ENCODE measurements at places on chromosomes 3 and 15.
A peak's percentile ranks its signal among the peaks of the same experiment; 100 is the strongest.

GRCh38 chr3:32498252-32498651, 4.4 kb downstream of the CMTM6 start:
- no peaks in the 10 kb centered on the region for H3K27me3 ChIP-seq
- peaks cover 52% of the 10 kb centered on the region for H3K4me1 ChIP-seq
- no peak overlapping the region for H3K27ac ChIP-seq
- H3K4me3 ChIP-seq, result no peak overlapping the region
- no peak for DNase-seq

- H3K27ac ChIP-seq, result peak overlapping the region; percentile 98
- H3K4me1 ChIP-seq, result peaks cover 43% of the 10 kb centered on the region
- H3K4me3 ChIP-seq, result peak overlapping the region; percentile 79
- no peaks in the 10 kb centered on the region for H3K27me3 ChIP-seq
- no peak for DNase-seq
Observed at GRCh38 chr3:41199866-41200668, 762 bp downstream of the CTNNB1 start.

GRCh38 chr3:43525941-43526607, 95.7 kb downstream of the ANO10 start:
- no peaks in the 10 kb centered on the region for H3K27me3 ChIP-seq
- no peak overlapping the region for H3K4me3 ChIP-seq
- H3K4me1 ChIP-seq, result no peaks in the 10 kb centered on the region
- no peak for DNase-seq
- no peak overlapping the region for H3K27ac ChIP-seq
- no peaks in the 10 kb centered on the region for H3K36me3 ChIP-seq

GRCh38 chr3:66200786-66201185, 20.0 kb upstream of the SLC25A26 start:
- H3K27me3 ChIP-seq, result no peaks in the 10 kb centered on the region
- no peak overlapping the region for H3K4me3 ChIP-seq
- no peak overlapping the region for H3K27ac ChIP-seq
- no peaks in the 10 kb centered on the region for H3K4me1 ChIP-seq
- DNase-seq, result no peak
- H3K36me3 ChIP-seq, result no peaks in the 10 kb centered on the region

DNA sequence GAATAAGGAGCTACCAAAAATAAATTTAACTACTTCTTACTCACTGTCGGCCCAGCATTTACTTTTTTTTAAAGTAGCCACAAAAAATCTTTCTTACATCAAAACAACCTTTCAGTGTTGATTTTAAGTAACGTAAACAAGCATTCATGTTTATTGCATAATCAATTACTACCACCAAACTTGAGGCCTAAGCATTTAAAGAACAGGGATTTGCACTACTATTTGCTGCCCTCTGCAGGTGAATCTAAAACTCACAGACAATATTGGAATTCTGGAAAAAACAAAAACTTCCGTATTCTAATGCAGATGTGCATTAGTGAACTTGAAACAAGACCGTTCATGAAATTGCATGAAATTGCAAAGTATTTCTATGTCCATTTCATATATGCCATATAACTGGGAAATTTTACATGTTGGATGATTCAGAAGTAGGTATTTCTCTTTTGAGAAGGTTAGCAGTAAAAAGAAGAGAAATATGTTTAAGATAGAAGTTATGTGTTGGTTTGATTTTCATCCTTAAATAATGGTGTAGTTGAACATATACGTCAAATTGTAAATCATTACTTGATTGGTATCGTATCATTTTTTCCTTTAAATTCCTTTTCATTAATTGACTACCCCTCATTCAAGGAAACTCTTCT, 55.6 kb downstream of the CGGBP1 start:
- H3K4me1 ChIP-seq, result no peaks in the 10 kb centered on the region
- no peaks in the 10 kb centered on the region for H3K27me3 ChIP-seq
- no peak overlapping the region for H3K4me3 ChIP-seq
- DNase-seq, result no peak

- H3K27ac ChIP-seq, result no peak overlapping the region
- no peaks in the 10 kb centered on the region for H3K36me3 ChIP-seq
Observed at GRCh38 chr3:11530153-11530721, 113.5 kb downstream of the VGLL4 start.

DNA sequence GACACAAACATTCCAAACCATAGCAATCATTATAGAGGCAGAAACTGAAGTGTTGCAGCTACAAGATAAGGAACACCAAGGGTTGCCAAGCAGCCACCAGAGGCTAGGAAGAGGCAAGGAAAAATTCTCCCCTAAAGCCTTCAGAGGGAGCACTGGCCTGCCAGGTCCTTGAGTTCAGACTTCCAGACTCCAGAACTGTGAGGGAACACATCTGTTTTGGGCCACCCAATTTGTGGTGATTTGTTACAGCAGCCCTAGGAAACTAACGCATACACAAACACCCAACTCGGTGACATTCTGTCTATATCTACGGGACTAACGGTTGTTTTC, 54.6 kb downstream of the MB21D2 start:
- H3K4me3 ChIP-seq, result no peak overlapping the region
- no peaks in the 10 kb centered on the region for H3K36me3 ChIP-seq
- H3K27me3 ChIP-seq, result no peaks in the 10 kb centered on the region

- H3K27me3 ChIP-seq, result no peaks in the 10 kb centered on the region
- no peak for DNase-seq
- no peak overlapping the region for H3K4me3 ChIP-seq
- H3K4me1 ChIP-seq, result no peaks in the 10 kb centered on the region
- H3K27ac ChIP-seq, result no peak overlapping the region
- no peaks in the 10 kb centered on the region for H3K36me3 ChIP-seq
Observed at GRCh38 chr3:194950906-194951628, 265.4 kb downstream of the FAM43A start.

GRCh38 chr3:16860234-16860633, 24.5 kb upstream of the PLCL2 start:
- no peaks in the 10 kb centered on the region for H3K27me3 ChIP-seq
- H3K27ac ChIP-seq, result no peak overlapping the region
- H3K4me3 ChIP-seq, result no peak overlapping the region
- no peaks in the 10 kb centered on the region for H3K36me3 ChIP-seq

- no peak for DNase-seq
- no peak overlapping the region for H3K27ac ChIP-seq
- H3K4me3 ChIP-seq, result no peak overlapping the region
- peaks cover 12% of the 10 kb centered on the region for H3K4me1 ChIP-seq
Observed at GRCh38 chr3:45940781-45941365, 2.4 kb upstream of the CXCR6 start.

DNA sequence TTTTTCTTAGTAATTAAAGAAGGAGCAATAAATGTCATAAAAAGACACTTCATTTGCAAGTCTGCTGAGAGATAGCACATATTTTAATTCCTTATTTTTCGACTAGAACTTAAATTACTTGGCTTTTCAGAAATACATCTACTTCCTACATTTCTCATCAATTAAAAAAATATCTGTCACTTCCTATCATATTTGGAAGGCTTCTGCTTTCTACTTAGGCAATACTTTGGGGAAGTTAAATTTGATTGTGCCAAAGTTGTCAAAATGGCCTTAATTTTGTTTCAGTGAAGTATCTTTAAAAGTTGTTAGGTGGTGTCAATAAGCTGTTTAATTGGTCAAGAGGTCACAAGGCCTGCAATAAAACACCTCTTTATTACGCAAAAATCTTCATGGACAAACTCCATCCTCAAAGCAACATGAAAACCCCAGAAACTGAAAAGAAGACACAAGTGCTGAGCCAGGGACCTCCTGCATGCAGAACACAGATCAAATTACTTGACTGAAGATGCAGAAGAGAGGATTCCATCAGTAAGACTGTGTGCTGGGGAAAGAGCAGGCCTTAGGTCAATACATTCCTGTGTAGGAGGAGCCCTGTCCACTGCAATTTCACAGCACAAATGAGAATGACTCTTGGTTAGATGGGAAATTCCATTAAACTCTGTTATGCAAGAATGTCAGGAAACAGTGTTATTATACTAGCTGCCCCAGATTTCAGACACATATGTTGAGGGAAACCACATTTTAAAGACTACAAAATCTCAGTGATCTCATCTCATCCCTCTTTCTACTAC, 48.0 kb upstream of the FSTL1 start:
- H3K27ac ChIP-seq, result peak overlapping the region; percentile 50
- H3K4me1 ChIP-seq, result peaks cover 20% of the 10 kb centered on the region
- DNase-seq, result peak; percentile 93

DNA sequence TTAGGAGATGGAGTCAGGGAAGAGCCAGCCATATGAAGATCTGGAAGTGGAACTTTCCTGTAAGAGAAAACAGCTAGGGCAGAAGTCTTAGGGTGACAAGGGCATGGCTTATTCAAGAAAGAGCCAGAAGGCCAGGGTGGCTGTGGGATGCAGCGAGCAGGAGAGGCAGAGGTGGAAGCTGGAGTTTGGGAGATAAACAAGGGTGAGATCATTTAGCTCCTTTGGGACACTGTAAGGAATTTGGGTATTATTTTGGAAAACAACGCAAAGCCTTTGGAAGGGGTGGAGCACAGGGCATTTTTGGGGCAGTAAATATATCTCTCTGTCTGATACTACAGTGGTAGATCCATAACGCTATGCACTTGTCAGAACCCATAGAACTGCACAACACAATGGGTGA, 5.0 kb upstream of the IL16 start:
- DNase-seq, result no peak
- peak overlapping the region; percentile 81 for H3K27ac ChIP-seq
- H3K4me3 ChIP-seq, result no peak overlapping the region
- H3K4me1 ChIP-seq, result peaks cover 25% of the 10 kb centered on the region
- no peaks in the 10 kb centered on the region for H3K36me3 ChIP-seq
- H3K27me3 ChIP-seq, result no peaks in the 10 kb centered on the region

GRCh38 chr3:15279671-15280402, 52.5 kb downstream of the SH3BP5 start:
- H3K27ac ChIP-seq, result no peak overlapping the region
- H3K36me3 ChIP-seq, result no peaks in the 10 kb centered on the region
- peaks cover 29% of the 10 kb centered on the region for H3K4me1 ChIP-seq

- no peak overlapping the region for H3K4me3 ChIP-seq
- H3K36me3 ChIP-seq, result no peaks in the 10 kb centered on the region
- H3K4me1 ChIP-seq, result no peaks in the 10 kb centered on the region
- no peaks in the 10 kb centered on the region for H3K27me3 ChIP-seq
Observed at GRCh38 chr3:125618851-125619250, 23.6 kb upstream of the OSBPL11 start.

- no peaks in the 10 kb centered on the region for H3K4me1 ChIP-seq
- no peak for DNase-seq
- no peak overlapping the region for H3K27ac ChIP-seq
- no peaks in the 10 kb centered on the region for H3K27me3 ChIP-seq
- H3K4me3 ChIP-seq, result no peak overlapping the region
Observed at GRCh38 chr3:38313695-38314094, 31.6 kb downstream of the SLC22A14 start.

All from vagina (tissue), 2 donors.